ENCODE measurements at places on chromosomes 6 and 20. TPM values are rescaled to one million over a fixed set of nuclear protein-coding genes. Genes with fewer than 3 reads are reported as not detected.

The SLC35F1 gene
- total RNA-seq, result not detected

The BPIFB2 gene
- not detected for total RNA-seq

The ABHD16B gene
- not detected for total RNA-seq

The DPPA5 gene
- not detected for total RNA-seq

The CLIC1 gene
- total RNA-seq, result 44.6 TPM

The HECA gene
- 231 TPM for total RNA-seq

The TGM3 gene
- total RNA-seq, result not detected

The COL9A3 gene
- total RNA-seq, result not detected

The OLIG3 gene
- total RNA-seq, result not detected

The ADRM1 gene
- 52.7 TPM for total RNA-seq

The PPP1R14C gene
- total RNA-seq, result not detected

The CCN2 gene
- total RNA-seq, result 0.14 TPM

The PLCB1 gene
- total RNA-seq, result 4.6 TPM

The GNMT gene
- 1.9 TPM for total RNA-seq

The BTNL2 gene
- not detected for total RNA-seq

The SPATA25 gene
- total RNA-seq, result 0.64 TPM

The STX11 gene
- 18.9 TPM for total RNA-seq

The FNDC1 gene
- total RNA-seq, result not detected

The POM121L2 gene
- not detected for total RNA-seq

The HLA-DQA2 gene
- 0.30 TPM for total RNA-seq

The RHAG gene
- not detected for total RNA-seq

The KIFC1 gene
- 2.1 TPM for total RNA-seq

The VAPB gene
- total RNA-seq, result 29.3 TPM

The CDH4 gene
- total RNA-seq, result 0.35 TPM

The PKIB gene
- total RNA-seq, result 0.54 TPM

The SCRT2 gene
- not detected for total RNA-seq

The COL19A1 gene
- 0.33 TPM for total RNA-seq
